ENCODE measurements at places on chromosomes 7 and 10.
A peak's percentile ranks its signal among the peaks of the same experiment; 100 is the strongest.

GRCh38 chr10:118983263-118983662, 46.3 kb upstream of the NANOS1 start:
- H3K27me3 ChIP-seq, result no peaks in the 10 kb centered on the region
- H3K4me3 ChIP-seq, result no peak overlapping the region
- DNase-seq, result peak; percentile 45
- no peak overlapping the region for H3K27ac ChIP-seq

DNA sequence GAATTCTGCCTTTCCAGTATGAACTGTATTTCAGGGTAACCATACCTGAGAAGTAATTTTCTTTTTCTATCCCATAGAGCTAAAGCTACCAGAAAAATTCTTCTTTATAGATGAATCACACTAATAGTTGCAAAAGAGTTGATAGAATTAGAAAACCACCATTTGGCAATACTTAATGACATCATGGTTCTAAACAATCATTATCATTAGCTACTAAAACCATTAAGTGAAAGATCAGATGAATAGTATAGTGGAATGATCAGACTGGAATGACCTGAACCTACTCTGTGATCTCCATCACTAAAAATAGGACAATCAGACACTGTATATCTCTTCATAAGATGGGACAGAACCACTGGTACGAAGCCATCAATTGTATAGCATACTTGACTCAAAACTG, 19.8 kb upstream of the ZC3HAV1L start:
- H3K4me1 ChIP-seq, result no peaks in the 10 kb centered on the region
- H3K4me3 ChIP-seq, result no peak overlapping the region
- H3K27me3 ChIP-seq, result no peaks in the 10 kb centered on the region

GRCh38 chr7:21640105-21640504, 97.3 kb downstream of the DNAH11 start:
- H3K27ac ChIP-seq, result no peak overlapping the region
- H3K4me3 ChIP-seq, result no peak overlapping the region
- DNase-seq, result no peak
- H3K4me1 ChIP-seq, result no peaks in the 10 kb centered on the region
- H3K36me3 ChIP-seq, result no peaks in the 10 kb centered on the region
- H3K27me3 ChIP-seq, result no peaks in the 10 kb centered on the region

- no peak overlapping the region for H3K4me3 ChIP-seq
- H3K27ac ChIP-seq, result peak overlapping the region; percentile 50
- DNase-seq, result peak; percentile 77
- no peaks in the 10 kb centered on the region for H3K27me3 ChIP-seq
Measured at GRCh38 chr10:43417950-43418768, 9.2 kb upstream of the HNRNPF start.

DNA sequence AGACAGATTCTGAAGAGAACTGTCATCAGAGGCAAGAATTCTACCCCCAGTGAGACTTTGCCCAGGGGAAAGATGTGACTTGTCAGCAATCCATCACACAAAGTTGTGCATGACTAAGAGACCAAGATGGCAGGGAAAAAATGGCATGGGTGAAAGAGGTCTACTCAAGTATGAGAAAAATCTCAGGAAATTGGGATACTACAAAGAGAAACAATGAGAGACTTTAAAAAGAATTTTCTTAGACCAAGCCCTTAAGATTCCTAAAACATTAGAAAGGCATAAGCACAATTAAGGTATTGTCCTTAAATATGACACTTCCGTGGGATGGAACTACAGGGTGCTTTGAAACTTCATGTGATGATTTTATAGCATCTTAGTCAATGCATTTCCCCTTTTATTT, 45.6 kb upstream of the PDE1C start:
- no peaks in the 10 kb centered on the region for H3K4me1 ChIP-seq
- no peak overlapping the region for H3K4me3 ChIP-seq
- no peaks in the 10 kb centered on the region for H3K27me3 ChIP-seq
- no peaks in the 10 kb centered on the region for H3K36me3 ChIP-seq
- no peak overlapping the region for H3K27ac ChIP-seq
- no peak for DNase-seq
